ENCODE measurements at places on chromosomes 16 and 17.

DNA sequence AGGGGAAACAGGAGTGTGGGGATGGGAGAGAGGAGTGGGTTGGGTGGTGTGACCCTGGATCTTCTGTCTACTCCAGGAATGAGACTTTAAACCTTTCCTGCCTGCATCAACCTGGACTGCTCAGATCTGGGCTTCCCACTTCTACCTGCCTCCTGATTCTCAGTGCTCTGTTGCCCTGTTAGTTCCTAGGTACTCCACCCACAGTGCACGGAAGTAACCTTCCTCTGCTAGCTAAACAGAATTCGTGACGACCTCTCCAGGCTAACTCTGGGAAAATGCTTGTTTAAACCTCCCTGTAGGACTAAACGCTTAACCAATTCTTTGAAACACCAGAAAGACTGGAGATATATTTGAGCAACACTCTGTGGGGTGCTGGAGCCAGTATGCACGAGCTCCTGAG lies 83.4 kb upstream of the CLEC3A start:
- no peak for DNase-seq

DNA sequence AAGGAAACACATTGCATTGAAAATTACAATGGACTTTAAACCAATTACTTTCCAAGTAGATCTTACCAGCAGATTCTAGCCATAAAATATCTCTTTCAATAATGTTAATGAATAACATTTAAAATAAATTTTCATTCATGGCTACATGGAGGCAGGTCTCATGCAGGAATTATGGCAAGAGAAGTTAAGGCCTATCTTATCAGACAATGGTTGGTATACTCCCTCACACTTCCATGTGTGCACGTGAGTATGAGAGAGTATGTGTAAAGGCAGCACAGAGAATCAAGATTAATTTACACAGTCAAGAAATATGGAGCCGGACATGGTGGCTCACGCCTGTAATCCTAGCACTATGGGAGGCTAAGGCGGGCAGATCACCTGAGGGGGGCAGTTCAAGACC lies 76.5 kb downstream of the HELZ start:
- DNase-seq, result no peak

- DNase-seq, result no peak
These were observed 30.1 kb downstream of the TIMM22 start for GRCh38 chr17:1027044-1027443.

GRCh38 chr16:30983289-30983889 lies 1.6 kb upstream of the HSD3B7 start:
- no peak for DNase-seq

- DNase-seq, result no peak
These were observed 30.1 kb upstream of the BAHCC1 start for GRCh38 chr17:81365148-81365600.

DNA sequence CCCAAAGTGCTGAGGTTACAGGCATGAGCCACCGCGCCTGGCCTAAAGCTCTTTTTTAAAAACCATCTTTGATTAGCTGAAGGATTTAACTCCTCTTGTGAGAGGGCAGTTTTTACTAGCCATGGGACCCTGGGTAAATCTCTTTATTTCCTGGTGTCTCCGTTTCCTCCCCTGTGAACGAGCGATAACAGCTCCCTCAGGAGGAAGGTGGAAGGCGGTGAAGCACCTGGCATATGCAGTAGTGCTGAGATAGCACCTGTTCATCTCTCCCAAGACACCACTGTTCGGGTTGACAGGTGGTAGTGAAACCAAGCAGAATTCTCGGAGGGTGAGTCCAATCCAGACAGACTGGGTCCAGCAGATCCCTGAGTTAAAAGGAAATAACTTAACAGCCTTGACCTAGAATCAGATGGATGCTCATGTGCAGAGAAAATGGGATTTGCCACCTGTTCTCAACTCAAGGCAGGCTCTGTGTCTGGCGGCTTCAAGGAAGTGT lies 86.2 kb downstream of the CRISPLD2 start:
- DNase-seq, result no peak

DNA sequence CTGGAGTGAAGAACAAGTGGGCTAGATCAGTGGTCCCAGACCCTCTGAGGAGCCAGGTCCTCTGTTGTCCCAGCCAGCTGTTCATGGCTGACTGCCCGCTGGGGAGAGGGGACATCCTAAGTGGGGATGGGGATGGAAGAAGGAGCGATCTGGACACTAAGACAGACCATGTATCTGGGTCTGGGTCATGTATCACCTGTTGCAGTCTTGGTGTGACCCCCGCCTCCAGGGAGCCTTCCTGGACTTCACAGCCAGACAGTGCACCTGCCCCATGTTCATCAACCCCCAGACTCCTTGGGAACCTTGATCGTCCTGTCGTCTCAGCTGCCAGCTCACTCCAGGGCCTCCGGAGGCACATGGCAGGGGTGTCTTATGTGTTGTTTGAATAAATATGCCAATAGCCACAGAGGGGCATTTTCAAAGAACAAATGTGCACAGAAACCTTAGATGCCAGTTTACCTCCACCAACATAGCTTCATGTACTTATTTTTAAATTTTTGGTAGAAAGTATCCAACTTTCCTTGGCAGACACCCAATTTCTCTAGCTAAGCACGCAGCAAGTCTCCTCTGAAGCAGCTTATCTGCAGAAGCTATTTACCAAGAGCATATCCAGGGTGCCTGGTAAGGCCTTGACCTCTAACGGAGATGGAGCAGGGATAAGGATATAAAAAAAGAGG lies 43.2 kb downstream of the CRISPLD2 start:
- no peak for DNase-seq

- no peak for DNase-seq
These were observed 6.4 kb downstream of the USP22 start for GRCh38 chr17:21036361-21036881.

- no peak for DNase-seq
These were observed 818 bp downstream of the DPH1 start for GRCh38 chr17:2030779-2031163.

- no peak for DNase-seq
These were observed 203.1 kb downstream of the MSI2 start for GRCh38 chr17:57459286-57459915.

- DNase-seq, result no peak
These were observed 197.5 kb downstream of the HS3ST3A1 start for GRCh38 chr17:13403982-13404946.

GRCh38 chr16:8900343-8900742 lies 18.2 kb downstream of the LITAFD start:
- no peak for DNase-seq

DNA sequence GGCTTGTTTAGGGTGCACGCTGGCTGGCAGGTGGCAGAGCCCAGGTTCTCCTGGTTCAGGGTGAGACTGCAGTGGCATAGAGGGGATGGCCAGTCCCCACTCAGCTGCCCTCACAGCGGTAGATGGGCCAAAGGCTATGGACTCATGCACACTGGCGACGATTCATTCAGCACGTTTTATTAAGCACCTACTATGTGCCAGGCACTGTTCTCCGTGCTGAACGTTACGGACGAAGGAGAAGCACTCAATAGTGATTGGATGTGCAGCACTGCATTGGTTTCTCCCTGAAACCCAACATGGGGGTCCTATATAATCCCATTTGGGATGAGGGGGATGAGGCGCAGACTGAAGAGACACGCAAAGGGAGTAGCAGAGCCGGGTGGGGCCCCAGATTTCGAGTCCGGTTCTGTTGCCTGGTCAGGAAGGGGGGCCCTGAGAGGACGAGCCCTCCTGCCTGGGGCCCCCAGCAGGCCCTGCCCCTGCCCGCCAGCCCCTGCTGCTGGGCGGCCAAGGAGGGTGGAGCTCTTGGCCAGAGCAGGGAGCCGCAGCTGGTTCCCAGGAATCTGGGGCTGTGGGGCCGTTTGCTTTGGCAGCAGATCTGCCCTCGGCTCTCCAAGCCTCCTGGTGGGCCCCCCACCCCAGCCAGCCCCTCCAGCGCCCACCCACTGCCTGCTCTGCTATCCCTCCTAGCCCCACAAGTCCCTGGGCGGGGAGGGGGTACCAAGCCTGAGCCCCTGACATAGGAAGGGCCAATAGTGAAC lies 8.8 kb downstream of the GLIS2 start:
- no peak for DNase-seq

- DNase-seq, result no peak
These were observed 363.6 kb upstream of the MAF start for GRCh38 chr16:79964104-79964503.

- DNase-seq, result no peak
These were observed 37.6 kb upstream of the RPL38 start for GRCh38 chr17:74165797-74166365.

DNA sequence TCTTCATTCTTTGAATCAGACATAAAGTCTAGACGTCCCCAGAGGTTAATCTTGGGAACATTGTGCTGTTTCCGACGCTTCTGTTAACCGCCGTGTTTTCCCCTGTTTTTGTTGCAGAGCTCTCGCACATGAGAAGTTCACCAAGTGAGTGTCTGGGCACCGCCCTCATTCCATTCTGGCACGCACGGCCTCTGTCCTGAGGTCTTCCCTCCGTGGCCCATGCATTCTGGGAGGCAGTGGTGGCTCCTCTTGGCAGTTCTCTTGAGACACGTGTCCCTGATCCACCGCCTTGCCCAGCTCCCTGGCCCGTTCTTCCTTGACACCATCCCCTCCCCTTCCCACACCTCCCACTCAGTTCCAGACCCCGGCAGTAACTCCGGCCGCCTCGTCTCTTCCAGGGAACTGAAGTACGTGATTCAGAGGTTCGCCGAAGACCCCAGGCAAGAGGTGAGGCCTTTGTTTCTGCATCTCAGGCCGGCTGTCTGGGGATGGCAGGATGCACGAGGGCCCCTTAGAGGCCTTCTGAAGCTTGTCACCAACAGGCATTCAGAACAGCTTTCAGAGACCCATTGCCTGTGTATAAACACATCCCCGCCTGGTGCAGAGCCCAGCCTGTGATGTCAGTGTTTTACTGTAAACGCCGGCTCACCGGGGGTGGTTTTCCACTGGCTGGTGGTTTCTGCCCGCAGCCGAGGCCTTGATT lies 85.9 kb upstream of the PLCG2 start:
- DNase-seq, result no peak

- DNase-seq, result no peak
These were observed 18.3 kb downstream of the CPNE7 start for GRCh38 chr16:89593841-89594240.

DNA sequence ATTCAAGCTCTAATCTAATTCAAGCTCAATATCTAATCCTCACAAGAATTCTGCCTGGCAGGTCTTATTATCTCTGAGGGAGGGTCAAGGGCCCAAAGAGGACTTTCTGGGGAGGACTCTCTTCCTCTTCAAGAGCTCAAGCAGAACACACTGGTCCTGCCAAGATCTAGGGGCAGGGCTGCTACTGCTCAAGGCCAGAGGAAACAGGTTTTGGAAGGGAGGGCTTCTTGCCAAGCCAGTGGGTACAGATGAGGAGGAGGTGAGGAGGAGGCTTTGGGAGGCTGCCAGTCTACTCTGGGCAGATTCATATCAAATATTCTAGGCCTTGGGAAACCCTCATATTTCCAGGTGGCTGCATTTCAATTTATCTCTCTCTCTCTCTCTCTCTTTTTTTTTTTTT lies 51.8 kb upstream of the IL34 start:
- no peak for DNase-seq

Data from AG09319 (cell line).